ENCODE measurements at places on chromosomes 3 and 15.

DNA sequence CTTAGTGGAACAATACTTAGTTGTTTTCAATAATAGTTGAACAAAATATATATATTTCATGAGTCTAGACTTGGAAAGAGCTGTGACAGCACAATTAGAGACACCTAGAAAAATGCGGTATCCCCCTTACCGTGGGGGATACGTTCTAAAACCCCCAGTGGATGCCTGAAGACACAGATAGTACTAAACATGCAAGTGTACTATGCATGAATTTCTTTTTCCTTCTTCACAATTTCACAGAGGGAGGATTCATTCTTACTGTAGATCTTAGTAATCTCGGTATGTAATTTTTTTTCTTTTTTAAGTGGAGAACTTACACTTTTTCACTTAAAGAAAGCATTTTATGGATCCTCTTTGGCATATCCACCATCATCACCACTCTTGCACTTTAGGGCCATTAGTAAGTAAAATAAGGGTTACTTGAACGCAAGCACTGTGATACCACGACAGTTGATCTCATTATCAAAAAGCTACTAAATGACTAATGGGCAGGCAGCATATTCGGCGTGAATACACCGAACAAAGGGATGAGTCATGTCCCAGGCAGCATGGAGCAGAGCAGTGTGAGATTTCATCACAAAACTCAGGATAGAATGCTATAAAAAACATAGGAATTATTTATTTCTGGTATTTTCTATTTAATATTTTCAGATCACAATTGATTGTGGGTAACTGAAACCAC, 72.3 kb upstream of the ZNF280D start:
- DNase-seq: no peak

- DNase-seq: no peak
Observed at GRCh38 chr15:39260391-39260790, 320.5 kb upstream of the THBS1 start.

GRCh38 chr3:46477756-46478155, 13.1 kb upstream of the LTF start:
- no peak for DNase-seq

GRCh38 chr3:138768125-138768524, 66.6 kb downstream of the PIK3CB start:
- no peak for DNase-seq

DNA sequence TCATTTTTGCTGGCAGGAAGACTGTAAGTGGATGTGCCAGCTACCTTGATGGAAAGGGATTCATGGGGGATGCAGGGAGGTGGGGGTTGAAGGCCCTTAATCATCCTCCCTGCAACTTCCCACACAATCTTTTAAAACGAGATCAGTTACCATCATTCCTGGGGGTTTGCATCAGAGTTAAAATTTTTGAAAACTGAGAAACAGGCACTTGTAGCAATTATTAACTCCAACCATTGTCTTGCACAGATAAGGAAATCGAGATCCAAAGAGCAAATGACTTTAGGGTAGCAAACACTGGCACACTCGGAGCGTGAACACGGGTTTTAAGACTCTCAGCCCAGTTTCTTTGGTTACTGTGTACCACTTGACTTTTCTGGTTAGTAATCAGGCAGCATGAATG, 41.9 kb downstream of the GPD1L start:
- no peak for DNase-seq

DNA sequence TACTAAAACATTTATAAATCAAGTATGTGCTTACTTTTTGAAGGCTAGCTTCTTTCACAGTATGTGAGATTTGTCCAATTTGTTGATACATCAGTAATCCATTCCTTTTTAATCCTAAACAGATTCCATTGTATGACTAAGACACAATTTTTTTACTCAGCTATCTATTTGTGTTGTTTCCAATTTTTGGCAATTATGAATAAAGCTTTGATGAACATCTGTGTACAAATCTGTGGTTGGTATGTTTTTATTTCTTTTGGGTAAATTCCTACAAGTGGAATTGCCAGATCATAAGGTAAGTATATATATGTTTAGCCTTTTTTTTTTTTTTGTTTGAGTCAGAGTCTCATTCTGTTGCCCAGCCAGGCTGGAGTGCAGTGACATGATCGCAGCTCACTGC, 56.2 kb upstream of the VEPH1 start:
- no peak for DNase-seq

DNA sequence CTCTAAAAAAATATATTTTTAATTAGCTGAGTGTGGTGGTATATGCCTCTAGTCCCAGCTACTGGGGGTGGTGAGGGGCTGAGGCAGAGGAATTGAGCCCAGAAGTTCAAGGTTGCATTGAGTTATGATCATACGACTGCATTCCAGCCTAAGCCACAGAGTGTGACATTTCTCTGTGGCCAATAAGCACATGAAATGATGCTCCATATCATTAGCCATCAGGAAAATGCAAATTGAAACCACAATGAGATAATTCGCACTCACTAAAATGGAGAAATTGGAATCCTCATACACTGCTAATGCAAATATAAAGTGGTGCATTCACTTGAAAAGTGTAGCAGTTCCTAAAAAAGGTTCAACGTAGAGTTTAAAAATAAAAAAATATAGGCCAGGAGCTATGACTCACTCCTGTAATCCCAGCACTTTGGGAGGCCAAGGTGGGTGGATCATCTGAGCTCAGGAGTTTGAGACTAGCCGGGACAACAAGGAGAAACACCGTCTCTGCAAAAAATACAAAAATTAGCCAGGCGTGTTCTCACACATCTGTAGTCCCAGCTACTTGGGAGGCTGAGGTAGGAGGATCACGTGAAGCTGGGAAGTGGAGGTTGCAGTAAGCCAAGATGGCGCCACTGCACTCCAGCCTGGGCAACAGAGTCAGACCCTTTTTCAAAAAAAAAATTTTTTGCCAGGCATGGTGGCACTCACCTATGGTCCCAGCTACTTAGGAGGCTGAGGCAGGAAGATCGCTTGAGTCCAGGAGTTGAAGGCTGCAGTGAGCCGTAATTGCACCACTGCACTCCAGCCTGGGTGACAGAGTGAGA, 35.2 kb downstream of the IFT122 start:
- no peak for DNase-seq

GRCh38 chr15:84797801-84798200, 19.4 kb upstream of the ALPK3 start:
- no peak for DNase-seq

DNA sequence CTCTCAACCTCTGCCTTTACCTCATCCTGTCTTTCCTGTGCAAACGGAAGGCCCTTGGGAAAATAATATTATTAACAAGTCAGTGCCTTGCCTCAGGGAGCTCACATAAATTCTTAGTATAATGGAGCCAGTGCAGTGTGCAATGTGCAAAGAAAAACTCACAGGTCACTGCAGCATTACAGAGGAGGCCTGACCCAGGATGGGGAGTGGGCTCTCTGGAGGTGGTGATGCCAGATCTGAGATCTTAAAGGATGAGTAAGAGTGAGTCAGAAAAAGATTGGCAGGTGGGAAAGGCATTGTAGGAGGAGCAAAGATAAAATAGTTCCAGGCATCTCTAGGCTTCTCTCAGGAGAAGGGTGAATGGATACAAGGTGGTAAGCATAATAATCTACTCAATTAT, 185.6 kb upstream of the ADAMTS9 start:
- DNase-seq: no peak

GRCh38 chr3:103644450-103644849, 1209.6 kb downstream of the ZPLD1 start:
- no peak for DNase-seq

DNA sequence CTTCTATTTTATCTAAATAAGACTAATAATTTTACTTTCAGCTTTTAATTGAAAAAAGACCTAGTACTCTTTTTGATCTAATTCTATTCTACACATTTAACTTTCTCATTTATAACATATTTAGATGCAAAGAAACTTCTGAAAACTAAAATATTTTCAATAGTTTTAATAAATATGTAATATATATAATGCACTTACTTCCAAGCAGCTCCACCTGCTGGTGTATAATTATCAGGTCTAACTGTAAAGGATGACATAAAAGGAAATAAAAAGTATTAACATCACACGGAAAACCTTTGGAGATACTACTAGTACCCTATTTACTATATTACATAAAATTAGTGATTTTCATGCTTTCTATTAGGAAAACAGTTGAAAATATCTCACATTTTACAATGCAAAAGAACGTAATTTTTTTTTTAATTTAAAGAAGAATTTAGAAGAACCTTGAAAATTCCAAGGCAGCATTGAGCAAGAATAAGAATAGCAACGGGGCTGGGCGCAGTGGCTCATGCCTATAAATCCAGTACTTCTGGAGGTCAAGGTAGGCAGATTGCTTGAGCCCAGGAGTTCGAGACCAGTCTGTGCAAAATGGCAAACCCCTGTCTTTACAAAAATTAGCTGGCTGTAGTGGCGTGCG, 10.2 kb downstream of the PLSCR5 start:
- DNase-seq: no peak

- DNase-seq: no peak
Observed at GRCh38 chr15:40917585-40917984, 11.6 kb upstream of the DLL4 start.

GRCh38 chr3:5431811-5432378, 244.4 kb downstream of the EDEM1 start:
- DNase-seq: peak; percentile 82

GRCh38 chr3:136994772-136995516, 37.2 kb downstream of the IL20RB start:
- DNase-seq: no peak

GRCh38 chr15:101368861-101369642, 74.0 kb upstream of the SNRPA1 start:
- no peak for DNase-seq

- DNase-seq: no peak
Observed at GRCh38 chr15:85324202-85324601, 56.2 kb upstream of the AKAP13 start.

- no peak for DNase-seq
Observed at GRCh38 chr15:42027521-42027920, 6.7 kb upstream of the PLA2G4E start.

DNA sequence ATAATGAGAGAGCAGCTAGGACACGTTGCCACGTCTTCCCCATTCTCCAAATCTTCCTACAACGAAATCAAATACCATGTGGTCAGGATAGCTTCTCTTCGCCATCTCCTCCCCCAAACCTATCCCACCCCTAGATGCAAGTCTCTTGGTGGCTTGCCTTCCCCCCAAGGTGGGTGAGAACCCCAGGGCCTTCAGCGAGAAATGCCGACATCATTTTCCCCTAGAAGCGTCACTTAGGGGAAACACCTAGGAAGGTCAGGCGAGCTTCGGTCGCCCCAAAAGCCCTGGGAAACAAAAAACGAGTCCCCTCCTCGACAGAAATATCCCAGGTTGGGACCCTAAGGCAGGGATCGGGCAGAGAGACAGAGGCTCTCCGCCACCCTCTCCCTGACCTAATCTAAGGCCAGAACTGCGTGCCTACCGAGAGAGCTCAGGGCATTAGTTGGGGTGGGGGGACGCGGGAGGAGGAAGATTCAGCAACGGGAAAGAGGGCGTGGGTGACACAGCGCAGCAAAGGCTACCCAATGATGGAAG, 502 bp downstream of the DPH3 start:
- DNase-seq: no peak

DNA sequence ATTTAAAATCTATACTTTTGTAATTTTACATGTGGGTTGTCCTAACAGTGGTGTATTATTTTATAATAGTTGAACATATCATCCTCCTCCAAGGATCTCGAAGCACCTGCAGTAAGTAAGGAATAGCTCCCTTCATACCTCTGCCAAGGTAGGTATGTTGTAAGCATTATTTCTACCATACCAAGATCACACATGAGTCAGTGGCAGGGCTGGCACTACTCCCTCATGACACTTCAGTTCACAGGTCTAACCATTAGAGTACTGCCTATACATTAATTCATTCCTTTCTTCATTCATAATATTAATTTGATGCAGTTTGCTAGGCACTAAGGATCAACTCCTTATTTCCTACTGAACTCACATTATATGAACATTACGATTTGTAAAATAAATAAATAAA, 11.9 kb upstream of the LEKR1 start:
- no peak for DNase-seq

DNA sequence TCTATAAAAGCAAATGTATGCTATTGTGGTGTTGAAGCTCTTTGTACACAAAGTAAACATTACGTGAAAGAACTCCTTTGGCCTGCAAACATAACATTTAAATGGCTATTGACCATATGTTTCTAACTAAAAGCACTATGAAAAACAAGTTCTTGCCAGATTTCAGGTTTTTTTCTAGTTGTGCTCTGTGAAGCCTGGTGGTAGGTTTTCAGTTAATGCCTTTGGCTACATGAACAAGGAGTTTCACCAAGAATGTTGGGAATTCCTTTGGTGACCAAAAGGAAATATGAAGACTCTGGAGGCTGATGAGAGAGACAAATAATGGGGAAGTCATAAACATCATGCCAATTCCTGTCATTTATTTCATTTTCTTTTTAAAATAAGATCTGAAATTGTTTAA, 66.0 kb downstream of the RBMS3 start:
- no peak for DNase-seq

DNA sequence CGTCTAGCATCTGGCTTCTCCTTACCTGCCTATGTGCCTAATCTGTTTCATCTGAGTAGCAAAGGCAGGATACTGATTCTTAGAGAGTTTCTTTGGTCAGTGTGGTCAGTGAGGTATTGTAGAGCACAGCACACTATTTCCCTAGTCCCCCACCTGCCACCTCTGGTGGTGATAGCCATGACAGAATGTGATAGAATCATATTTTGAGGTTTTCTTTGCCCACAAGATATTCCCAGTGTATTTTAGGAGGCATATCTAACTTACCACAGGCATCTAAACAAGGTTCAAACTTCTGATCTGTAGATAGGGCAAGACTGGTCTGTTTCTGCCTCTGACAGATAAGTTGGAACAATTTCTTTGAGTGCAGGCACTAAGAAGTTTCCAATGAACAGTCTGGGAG, 188.0 kb downstream of the SOX2 start:
- DNase-seq: no peak

GRCh38 chr3:31705736-31706135, 173.0 kb downstream of the STT3B start:
- no peak for DNase-seq

DNA sequence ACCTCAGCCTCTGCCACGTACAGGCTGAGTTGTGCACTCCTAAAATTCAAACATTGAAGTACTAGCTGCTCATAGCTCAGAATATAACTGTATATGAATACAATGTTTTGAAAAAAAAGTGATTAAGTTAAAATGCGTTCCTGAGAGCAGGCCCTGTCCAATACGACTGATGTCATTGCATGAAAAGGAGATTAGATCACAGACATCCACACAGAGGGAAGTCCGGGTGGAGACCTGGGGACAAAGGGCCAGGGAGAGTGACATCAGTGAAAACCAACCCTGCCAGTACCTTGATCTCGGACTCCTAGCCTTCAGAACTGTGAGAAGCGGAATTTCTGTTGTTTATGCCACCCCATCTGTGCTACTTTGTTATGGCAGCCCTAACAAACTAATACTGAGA, 311.4 kb upstream of the NR2F2 start:
- no peak for DNase-seq
